ENCODE measurements at places on chromosomes 12 and 14.

DNA sequence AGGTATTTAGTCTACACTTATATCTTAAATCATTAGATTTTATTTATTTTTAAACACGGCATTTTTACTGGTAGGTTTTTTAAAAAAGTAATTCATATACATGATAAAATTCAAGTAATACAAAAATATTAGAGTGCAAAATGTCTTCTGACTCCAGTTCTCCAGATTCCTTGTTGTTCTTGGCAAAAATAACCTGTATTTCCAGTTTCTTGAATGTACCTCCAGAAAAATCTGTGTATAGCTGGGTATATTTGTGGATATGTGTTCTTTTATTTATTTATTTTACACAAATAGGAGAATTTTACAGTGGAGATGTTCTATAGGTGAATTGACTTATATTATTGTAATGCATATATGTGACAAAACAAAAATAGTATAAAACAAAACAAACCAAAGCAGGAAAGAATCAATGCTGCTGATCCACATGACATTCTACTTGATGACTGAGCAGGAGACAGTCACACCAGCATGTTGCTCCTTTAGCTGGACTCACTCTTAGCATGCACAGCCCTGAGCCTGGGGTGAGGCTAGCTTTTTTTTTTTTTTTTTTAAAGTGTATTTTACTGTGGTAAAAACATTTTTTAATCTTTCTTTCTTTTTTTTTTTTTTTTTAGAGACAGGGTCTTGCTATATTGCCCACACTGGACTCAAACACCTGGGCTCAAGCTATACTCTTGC, 42.2 kb upstream of the SLC38A2 start:
- DNase-seq: no peak

DNA sequence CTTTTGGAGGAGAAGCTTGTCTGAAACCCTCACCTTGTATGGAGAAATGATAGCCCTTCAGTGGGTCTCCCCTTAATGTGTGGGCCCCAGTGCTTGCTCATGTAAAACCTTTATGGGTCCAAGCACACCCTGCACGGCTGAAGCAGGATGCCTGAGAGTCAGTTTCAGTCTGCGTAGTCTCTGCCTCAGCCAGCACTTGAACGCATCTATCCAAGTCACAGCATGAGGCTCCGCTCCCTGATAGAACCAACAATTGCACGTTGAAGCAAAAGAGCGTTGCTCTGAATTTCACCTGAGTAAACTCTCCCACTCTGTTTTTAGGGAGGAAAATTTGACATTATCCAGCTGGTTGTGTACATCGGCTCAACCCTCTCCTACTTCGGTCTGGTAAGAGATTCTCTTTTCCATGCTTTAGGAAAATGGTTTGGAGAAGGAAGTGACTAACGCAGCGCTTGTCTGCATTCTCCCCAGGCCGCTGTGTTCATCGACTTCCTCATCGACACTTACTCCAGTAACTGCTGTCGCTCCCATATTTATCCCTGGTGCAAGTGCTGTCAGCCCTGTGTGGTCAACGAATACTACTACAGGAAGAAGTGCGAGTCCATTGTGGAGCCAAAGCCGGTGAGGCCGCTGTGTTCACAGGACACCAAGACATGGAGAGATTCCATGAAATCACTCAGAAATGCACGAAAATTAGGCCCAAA, 33.0 kb upstream of the P2RX4 start:
- no peak for DNase-seq

GRCh38 chr12:51974646-51975045, 23.1 kb downstream of the ACVR1B start:
- peak; percentile 14 for DNase-seq

- DNase-seq: no peak
These were observed 23.3 kb upstream of the SLC15A5 start for GRCh38 chr12:16300736-16301135.

DNA sequence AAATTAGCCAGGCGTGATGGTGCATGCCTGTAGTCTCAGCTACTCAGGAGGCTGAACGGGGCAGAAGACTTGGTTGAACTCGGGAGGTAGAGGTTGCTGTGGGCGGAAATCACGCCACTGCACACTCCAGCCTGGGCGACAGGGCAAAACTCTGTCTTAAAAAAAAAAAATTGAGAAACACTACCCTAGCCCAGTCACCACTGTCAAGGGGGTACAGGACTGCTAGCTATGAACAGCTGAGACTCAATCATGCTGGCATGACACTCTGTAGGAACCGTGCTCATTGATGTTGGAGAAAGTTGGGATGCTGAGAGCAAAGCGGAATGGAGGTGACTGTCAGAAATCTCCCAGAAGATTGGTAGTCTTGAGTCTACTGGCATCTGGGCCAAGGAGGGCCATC, 58.2 kb upstream of the STON2 start:
- no peak for DNase-seq

Measured in activated gamma-delta T cell treated with anti-CD3 and anti-CD28 coated beads, Interleukin-2, amount 50 U/mL, for 16 hours (primary cell).